ENCODE measurements at places on chromosomes 5 and 9.

DNA sequence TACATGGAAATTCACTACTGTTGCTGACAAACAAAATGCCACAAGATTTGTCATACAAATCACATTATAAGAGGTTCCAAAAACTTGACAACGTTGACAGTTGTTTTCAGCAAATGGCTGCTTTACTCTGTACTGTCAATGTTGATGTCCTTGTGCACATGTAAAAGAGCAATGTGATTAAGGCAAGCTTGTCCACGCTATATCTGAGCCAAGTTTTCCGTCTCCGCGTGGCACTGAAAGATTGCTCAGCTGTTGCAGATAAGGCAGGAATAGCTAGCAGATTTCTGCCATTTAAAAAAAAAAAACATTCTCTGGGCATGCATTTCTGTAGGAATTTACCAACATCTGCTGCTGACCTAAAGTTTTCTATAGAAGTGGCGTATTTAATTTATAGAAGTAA lies 46.4 kb upstream of the MEF2C start:
- no peak overlapping the region for H3K27ac ChIP-seq
- no peak overlapping the region for H3K4me3 ChIP-seq
- no peaks in the 10 kb centered on the region for H3K36me3 ChIP-seq
- H3K4me1 ChIP-seq, result no peaks in the 10 kb centered on the region
- H3K27me3 ChIP-seq, result no peaks in the 10 kb centered on the region

DNA sequence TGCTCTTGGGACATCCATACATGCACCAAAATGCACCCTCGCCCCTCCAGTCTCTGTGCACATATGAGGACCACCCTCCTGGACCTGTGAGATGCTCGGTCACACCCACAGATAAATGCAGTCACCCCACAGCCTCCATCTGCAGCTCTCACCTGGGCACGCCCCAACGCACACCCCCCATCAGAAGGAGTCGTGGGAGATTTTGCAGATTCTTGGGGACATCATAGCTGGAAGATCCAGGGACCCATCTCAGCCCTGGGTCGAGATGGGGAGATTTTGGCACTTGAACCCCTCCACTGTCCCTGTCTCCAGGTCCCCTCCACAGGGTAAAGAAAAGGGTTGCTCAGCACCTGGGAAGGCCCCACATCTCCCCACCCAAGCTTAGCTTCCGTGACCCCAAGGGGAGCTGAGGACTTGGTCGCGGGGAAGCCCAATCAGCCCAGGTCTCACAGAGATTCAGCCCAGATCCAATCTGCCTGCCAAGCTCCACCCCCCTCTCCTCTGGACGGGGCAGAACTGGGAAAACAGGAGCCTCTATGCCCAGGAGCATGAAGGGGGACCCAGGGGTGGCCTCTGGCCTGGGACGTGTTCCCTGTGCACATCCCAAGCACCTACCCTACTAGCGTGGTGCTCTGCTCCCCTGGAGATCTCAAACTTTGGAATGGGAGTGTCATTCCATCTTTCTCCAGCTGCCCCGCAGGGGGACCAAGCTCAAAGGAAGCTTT lies 89.2 kb upstream of the LMX1B start:
- no peaks in the 10 kb centered on the region for H3K36me3 ChIP-seq
- peaks cover 47% of the 10 kb centered on the region for H3K4me1 ChIP-seq
- H3K27me3 ChIP-seq, result peaks cover 24% of the 10 kb centered on the region
- DNase-seq, result no peak
- no peak overlapping the region for H3K27ac ChIP-seq
- no peak overlapping the region for H3K4me3 ChIP-seq

DNA sequence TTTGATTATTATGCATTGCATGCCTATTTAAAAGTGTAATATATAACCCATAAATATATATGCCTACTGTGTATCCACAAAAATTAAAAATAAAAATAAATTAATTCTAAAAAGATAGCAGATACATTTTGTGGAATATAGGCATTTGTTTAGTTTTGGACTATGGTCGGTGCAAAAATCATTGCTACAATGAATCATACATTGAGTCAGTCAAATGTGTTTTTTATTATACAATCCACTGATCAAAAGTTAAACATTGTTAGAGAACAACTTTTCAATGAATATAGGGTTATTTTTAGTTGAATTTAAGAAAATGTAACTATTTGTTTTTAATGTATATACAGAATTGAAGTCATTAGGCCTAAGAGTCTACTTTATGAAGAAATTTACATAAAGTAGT lies 885.9 kb downstream of the EFNA5 start:
- H3K27ac ChIP-seq, result no peak overlapping the region
- no peaks in the 10 kb centered on the region for H3K36me3 ChIP-seq
- no peak for DNase-seq
- no peaks in the 10 kb centered on the region for H3K27me3 ChIP-seq

DNA sequence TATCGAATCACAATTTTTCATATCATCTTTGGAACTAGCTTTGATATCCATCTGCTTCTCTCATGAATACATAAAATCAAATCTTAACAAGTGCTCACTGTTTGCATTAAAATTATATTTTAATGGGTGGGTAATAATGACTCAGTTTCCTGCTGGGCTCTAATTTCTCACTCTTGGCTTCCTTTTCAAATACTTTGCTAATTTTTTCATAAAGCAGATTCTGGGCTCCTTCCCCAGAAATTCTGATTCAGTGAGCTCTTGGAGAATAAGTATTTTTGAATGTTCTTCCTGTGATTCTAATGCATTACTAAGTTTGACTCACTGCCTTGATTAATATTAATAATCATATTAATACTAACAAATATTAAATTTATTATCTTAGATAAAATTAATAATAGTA lies 48.9 kb downstream of the YIPF5 start:
- H3K4me1 ChIP-seq, result peaks cover 4% of the 10 kb centered on the region
- no peaks in the 10 kb centered on the region for H3K27me3 ChIP-seq
- H3K4me3 ChIP-seq, result no peak overlapping the region
- no peaks in the 10 kb centered on the region for H3K36me3 ChIP-seq
- H3K27ac ChIP-seq, result no peak overlapping the region
- no peak for DNase-seq

GRCh38 chr5:80990971-80991370 lies 30.8 kb downstream of the RASGRF2 start:
- no peak overlapping the region for H3K27ac ChIP-seq
- H3K36me3 ChIP-seq, result no peaks in the 10 kb centered on the region
- no peaks in the 10 kb centered on the region for H3K27me3 ChIP-seq
- H3K4me3 ChIP-seq, result no peak overlapping the region
- no peak for DNase-seq

- H3K27me3 ChIP-seq, result no peaks in the 10 kb centered on the region
- H3K36me3 ChIP-seq, result no peaks in the 10 kb centered on the region
- DNase-seq, result no peak
- H3K4me3 ChIP-seq, result no peak overlapping the region
- no peaks in the 10 kb centered on the region for H3K4me1 ChIP-seq
- no peak overlapping the region for H3K27ac ChIP-seq
Measured at GRCh38 chr9:76438841-76439588, 20.0 kb upstream of the GCNT1 start.

DNA sequence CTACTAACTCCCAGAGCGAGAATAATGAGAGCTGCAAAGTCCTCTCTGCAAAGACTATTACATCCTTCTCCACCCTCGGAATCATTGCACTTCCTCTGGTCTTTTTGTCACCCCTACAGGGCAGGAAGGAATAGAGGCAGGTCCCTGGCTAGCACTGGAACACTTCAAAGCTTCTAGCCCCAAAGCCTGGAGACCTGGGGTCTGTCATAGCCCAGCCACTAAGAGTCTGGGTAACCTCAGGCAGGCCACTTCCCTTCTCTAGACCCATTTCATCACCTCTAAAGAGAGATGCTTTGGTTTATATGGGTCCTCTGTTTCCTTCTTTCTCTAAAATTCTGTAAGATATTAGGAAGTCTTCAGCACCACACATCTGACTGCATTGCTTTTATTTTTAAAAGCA lies 6.7 kb downstream of the ADRB2 start:
- DNase-seq, result no peak
- H3K27me3 ChIP-seq, result no peaks in the 10 kb centered on the region
- H3K36me3 ChIP-seq, result no peaks in the 10 kb centered on the region
- H3K4me3 ChIP-seq, result no peak overlapping the region

DNA sequence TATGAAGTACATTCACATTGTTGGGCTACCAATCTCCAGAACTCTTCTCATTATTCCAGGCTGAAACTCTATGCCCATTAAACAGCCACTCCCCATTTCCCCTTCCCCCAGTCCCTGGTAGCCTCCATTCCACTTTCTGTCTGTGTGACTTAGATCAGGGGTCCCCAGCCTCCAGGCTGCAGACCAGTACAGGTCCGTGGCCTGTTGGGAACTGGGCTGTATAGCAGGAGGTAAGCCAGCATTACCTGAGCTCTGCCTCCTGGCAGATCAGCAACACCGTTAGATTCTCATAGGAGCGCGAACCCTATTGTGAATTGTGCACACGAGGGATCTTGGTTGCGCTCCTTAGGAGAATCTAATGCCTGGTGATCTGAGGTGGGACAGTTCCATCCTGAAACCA lies 23.1 kb downstream of the ZNF618 start:
- no peaks in the 10 kb centered on the region for H3K4me1 ChIP-seq
- no peak overlapping the region for H3K27ac ChIP-seq
- no peaks in the 10 kb centered on the region for H3K36me3 ChIP-seq
- DNase-seq, result no peak

GRCh38 chr5:57166276-57166675 lies 7.6 kb upstream of the GPBP1 start:
- no peak overlapping the region for H3K27ac ChIP-seq
- H3K4me1 ChIP-seq, result no peaks in the 10 kb centered on the region
- H3K27me3 ChIP-seq, result no peaks in the 10 kb centered on the region
- no peak for DNase-seq

- no peaks in the 10 kb centered on the region for H3K4me1 ChIP-seq
- H3K4me3 ChIP-seq, result no peak overlapping the region
- no peaks in the 10 kb centered on the region for H3K27me3 ChIP-seq
- DNase-seq, result no peak
- peaks cover 31% of the 10 kb centered on the region for H3K36me3 ChIP-seq
Measured at GRCh38 chr5:140259500-140259899, 43.4 kb downstream of the PFDN1 start.

- no peak for DNase-seq
- no peaks in the 10 kb centered on the region for H3K36me3 ChIP-seq
- H3K27me3 ChIP-seq, result no peaks in the 10 kb centered on the region
- H3K4me3 ChIP-seq, result no peak overlapping the region
Measured at GRCh38 chr5:68745448-68745847, 348.4 kb upstream of the SLC30A5 start.

DNA sequence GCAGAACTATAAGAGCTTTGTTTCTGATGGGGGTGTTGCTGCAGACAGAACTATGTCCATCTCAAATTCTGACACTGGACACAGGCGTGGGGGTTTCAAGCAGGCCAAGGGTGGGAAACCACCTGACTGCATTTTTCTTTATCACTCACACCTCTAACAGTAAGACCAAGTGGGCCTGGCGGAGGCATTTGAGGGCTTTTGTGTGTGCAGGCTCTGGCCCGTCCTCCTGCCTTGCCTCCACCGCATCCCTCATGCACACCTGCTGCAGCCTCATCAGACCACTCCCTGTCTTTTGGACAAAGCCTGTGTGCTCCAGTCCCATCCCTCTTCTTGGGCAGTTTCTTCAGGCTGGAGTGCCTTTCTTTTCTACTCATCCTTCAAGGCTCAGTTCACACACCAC lies 7.9 kb downstream of the OR13J1 start:
- H3K4me1 ChIP-seq, result peaks cover 8% of the 10 kb centered on the region
- no peak overlapping the region for H3K4me3 ChIP-seq
- no peaks in the 10 kb centered on the region for H3K36me3 ChIP-seq
- H3K27me3 ChIP-seq, result peaks cover 11% of the 10 kb centered on the region

GRCh38 chr5:43674536-43674935 lies 71.6 kb downstream of the NNT start:
- no peak overlapping the region for H3K4me3 ChIP-seq
- peaks cover 38% of the 10 kb centered on the region for H3K36me3 ChIP-seq
- H3K27me3 ChIP-seq, result no peaks in the 10 kb centered on the region
- H3K4me1 ChIP-seq, result no peaks in the 10 kb centered on the region
- no peak overlapping the region for H3K27ac ChIP-seq
- DNase-seq, result no peak

DNA sequence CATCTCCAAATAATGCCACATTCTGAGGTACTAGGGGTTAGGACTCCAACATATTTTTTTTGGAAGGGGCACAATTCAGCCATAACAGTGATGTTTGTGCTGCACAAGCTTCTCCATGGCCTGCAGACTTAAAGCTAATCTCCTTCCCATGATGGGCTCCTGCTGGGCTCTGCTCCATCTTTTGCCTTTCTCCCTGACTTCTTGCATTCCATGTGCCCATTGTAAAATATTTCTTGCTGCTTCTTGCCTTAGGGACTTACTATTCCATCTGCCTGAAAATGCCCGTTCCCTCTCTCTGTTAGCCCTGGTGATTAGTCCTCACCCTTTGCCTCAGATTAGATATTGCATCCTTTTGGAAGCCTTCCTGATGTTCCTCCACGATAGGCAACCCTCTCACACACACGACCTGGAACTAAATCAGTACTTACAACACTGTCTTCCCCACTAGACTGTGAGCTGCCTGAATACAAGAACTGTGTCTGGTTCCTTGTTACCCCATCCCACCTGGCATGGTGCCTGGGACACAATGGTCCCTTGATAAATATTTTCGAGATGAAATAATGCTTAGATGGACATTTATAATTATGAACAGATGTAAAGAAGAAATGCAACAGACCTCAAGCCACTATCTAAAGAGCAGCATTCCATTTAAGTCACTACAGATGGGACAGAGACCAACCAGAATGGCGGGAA lies 33.5 kb downstream of the OR1J1 start:
- H3K27ac ChIP-seq, result no peak overlapping the region
- H3K4me1 ChIP-seq, result no peaks in the 10 kb centered on the region
- no peak for DNase-seq
- no peaks in the 10 kb centered on the region for H3K36me3 ChIP-seq

- no peak overlapping the region for H3K27ac ChIP-seq
- H3K4me1 ChIP-seq, result peaks cover 2% of the 10 kb centered on the region
- no peak for DNase-seq
- H3K27me3 ChIP-seq, result no peaks in the 10 kb centered on the region
- no peak overlapping the region for H3K4me3 ChIP-seq
- H3K36me3 ChIP-seq, result peaks cover 23% of the 10 kb centered on the region
Measured at GRCh38 chr9:37150415-37150814, 30.0 kb downstream of the ZCCHC7 start.

DNA sequence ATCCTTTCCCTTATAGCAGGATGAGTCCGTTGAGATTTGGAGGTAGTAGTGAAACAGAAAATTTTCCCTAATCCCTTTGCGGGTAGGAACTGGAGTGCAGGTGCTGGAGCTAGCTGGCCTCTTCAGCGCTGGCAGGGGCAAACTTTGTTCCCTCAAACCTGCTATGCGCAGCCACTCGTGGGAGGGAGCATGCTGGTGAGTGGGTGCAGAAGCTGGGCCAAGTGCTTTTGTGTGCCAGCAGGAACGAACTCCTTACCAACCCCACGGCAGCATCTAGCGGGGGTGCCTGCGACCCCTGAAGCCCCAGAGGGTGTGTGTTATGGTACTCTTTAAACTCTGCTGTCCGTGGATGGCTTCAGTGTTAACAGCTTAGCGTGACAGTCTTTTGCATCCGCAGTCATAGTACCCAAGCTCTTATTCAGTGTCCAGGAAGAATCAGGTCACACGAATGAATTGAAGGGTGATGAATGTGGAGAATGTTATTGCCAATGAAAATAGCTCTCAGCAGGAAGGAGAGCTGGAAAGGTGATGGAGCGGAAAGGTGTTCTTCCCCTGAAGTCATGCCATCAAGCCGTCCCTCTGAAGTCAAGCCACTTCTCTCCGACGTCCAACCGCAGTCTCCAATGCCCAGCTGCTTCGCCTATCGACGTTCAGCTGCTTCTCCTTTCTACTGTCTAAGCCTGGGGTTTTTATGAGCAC lies 1445.1 kb upstream of the CDH9 start:
- H3K27me3 ChIP-seq, result no peaks in the 10 kb centered on the region
- no peaks in the 10 kb centered on the region for H3K4me1 ChIP-seq
- H3K27ac ChIP-seq, result no peak overlapping the region

Data from neuronal stem cell (in vitro differentiated cells).